ENCODE measurements at places on chromosomes 6 and 20. TPM values are rescaled to one million over a fixed set of nuclear protein-coding genes. Genes with fewer than 3 reads are reported as not detected.

DNA sequence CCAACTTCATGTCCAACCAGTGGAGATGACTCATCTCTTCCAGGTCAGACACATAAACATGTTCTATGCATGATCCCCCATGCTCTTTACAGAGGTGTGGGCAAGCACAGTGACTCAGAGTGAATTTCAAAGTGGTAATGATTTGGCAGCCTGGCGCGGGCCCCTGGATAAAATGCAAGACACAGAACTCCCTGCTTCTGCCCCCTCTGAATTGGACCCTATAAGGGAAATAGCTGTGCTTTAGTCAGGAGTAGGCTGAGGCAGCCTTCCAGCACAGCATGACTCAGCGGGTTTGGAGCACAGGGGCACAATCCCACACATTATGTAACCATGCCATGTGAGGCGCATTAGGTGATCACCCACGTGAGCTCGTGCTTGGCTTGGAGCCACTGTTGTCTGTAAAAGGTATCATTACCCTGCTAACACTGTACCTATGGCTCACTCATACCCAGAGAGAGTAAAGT, 127.4 kb downstream of the C6orf118 start:
- H3K27me3 ChIP-seq: no peaks in the 10 kb centered on the region
- no peaks in the 10 kb centered on the region for H3K4me1 ChIP-seq
- H3K36me3 ChIP-seq: no peaks in the 10 kb centered on the region
- DNase-seq: peak; percentile 92
- H3K27ac ChIP-seq: no peak overlapping the region

DNA sequence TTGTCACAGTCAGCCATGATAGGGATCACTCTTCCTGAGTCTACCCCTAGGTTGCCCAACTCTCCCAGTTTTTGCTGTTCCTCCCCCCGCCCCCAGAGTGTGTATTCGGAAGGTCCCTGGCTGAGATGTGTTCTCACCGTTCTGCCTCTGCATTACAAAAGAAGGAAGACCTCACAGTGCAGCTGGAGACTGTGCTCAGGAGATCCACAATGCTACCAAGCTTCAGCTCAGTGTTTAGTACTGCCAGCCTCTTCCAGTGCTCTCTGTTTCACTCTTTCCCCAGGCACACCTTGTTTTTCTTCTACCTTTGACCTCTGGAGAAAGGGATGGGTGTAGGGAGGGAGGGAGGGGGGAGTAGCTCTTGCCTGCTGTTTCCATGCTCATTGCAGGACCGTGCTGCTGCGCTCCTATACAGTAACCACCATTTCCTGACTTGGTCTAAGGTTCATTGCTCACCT, 13.4 kb upstream of the MOCS1 start:
- H3K4me1 ChIP-seq: no peaks in the 10 kb centered on the region
- H3K36me3 ChIP-seq: no peaks in the 10 kb centered on the region
- H3K27me3 ChIP-seq: peaks cover 2% of the 10 kb centered on the region
- no peak for DNase-seq
- H3K27ac ChIP-seq: no peak overlapping the region

DNA sequence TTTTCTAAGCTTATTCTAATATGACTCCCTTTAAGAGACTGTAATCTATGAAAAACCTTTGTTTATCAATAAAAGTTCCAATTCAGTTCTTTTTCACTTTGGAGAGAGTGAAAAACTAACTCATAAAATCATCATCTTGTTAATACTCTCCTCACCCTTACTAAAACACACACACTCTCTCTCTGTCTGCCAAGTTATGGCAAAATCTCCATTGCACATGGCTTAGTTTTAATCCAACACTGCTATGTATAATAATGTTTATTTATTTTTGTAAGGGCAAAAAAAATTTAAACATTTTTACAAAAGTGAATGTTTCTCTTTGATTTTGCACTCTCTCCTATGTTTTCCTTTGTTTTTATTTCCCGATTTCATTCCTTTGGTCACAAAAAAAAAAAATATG, 253.2 kb downstream of the BMP7 start:
- no peaks in the 10 kb centered on the region for H3K4me1 ChIP-seq
- no peak for DNase-seq
- no peak overlapping the region for H3K27ac ChIP-seq
- no peaks in the 10 kb centered on the region for H3K27me3 ChIP-seq
- no peak overlapping the region for H3K4me3 ChIP-seq

GRCh38 chr6:82971877-82972460, 93.7 kb downstream of the UBE3D start:
- H3K27me3 ChIP-seq: no peaks in the 10 kb centered on the region
- no peak for DNase-seq
- H3K27ac ChIP-seq: no peak overlapping the region
- no peaks in the 10 kb centered on the region for H3K4me1 ChIP-seq

DNA sequence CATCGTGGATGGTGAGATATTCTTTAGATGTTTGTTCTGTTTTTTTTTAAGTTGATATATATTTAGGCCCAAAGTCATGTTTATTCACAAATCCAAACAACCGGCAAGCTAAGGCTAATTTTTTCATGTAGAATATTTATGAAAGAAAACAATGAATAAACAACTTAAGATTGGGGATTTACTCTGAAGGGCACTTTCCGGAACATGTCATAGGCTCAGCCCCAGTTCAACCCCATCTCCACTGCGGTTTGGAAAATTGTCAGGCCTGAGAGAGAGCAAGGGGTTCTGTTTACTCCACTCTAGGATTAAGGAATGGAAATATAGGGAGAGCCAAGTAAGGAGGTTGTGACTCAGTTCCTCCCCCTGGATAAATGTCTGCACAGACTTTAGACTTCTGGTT, 18.3 kb downstream of the RPS6KA2 start:
- H3K27me3 ChIP-seq: no peaks in the 10 kb centered on the region
- peak overlapping the region; percentile 74 for H3K27ac ChIP-seq
- H3K4me1 ChIP-seq: peaks cover 18% of the 10 kb centered on the region
- no peak overlapping the region for H3K4me3 ChIP-seq
- DNase-seq: peak; percentile 91
- peaks cover 1% of the 10 kb centered on the region for H3K36me3 ChIP-seq

GRCh38 chr20:7933346-7933745, 6.9 kb downstream of the HAO1 start:
- DNase-seq: no peak
- no peak overlapping the region for H3K4me3 ChIP-seq
- H3K4me1 ChIP-seq: no peaks in the 10 kb centered on the region
- no peaks in the 10 kb centered on the region for H3K27me3 ChIP-seq

GRCh38 chr6:129843573-129843972, 17.5 kb downstream of the TMEM244 start:
- no peaks in the 10 kb centered on the region for H3K27me3 ChIP-seq
- DNase-seq: peak; percentile 27
- H3K36me3 ChIP-seq: no peaks in the 10 kb centered on the region
- no peaks in the 10 kb centered on the region for H3K4me1 ChIP-seq
- H3K27ac ChIP-seq: no peak overlapping the region

GRCh38 chr20:46022411-46023147, 6.4 kb upstream of the SLC12A5 start:
- H3K27ac ChIP-seq: no peak overlapping the region
- peaks cover 23% of the 10 kb centered on the region for H3K27me3 ChIP-seq

GRCh38 chr6:10659699-10660348, 34.6 kb downstream of the C6orf52 start:
- H3K27me3 ChIP-seq: no peaks in the 10 kb centered on the region
- H3K36me3 ChIP-seq: no peaks in the 10 kb centered on the region
- H3K27ac ChIP-seq: no peak overlapping the region
- peak overlapping the region; percentile 24 for H3K4me3 ChIP-seq
- DNase-seq: no peak
- no peaks in the 10 kb centered on the region for H3K4me1 ChIP-seq

DNA sequence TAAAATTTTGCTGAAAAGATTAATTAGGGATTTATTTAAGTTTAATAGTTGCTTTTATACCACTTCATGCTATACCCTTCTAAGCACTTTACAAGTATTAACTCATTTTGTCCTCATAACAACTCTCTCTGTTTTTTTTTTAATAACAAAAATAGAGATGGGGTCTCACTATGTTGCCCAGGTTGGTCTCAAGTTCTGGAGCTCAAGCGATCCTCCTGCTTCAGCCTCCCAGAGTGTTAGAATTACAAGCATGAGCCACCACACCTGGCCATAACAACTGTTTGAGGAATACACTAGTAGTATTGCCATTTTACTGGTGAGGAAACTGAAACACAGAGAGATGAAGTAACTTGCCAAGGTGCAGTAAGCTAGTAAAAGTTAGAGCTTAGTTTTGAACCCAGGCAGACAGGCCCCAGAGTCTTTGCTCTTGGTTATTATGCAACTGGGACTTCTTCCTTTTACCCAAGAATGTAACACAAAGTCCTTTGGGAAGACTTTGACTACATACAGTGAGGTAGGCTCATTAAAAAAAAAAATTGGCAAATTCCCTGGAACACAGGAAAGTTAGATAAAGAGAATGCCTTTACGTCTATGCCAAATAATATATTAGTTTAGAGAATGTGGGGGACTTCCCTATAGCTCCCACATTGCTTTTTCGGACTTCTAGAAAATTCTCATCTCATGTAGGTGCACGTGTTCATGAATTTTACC, 11.4 kb downstream of the ANKS1A start:
- DNase-seq: peak; percentile 17
- H3K27ac ChIP-seq: no peak overlapping the region
- no peak overlapping the region for H3K4me3 ChIP-seq
- no peaks in the 10 kb centered on the region for H3K4me1 ChIP-seq
- H3K36me3 ChIP-seq: no peaks in the 10 kb centered on the region

- peaks cover under 1% of the 10 kb centered on the region for H3K36me3 ChIP-seq
- H3K27ac ChIP-seq: no peak overlapping the region
- H3K4me3 ChIP-seq: peak overlapping the region; percentile 55
- no peaks in the 10 kb centered on the region for H3K27me3 ChIP-seq
These were observed 28.2 kb downstream of the SLC12A5 start for GRCh38 chr20:46056970-46057855.

DNA sequence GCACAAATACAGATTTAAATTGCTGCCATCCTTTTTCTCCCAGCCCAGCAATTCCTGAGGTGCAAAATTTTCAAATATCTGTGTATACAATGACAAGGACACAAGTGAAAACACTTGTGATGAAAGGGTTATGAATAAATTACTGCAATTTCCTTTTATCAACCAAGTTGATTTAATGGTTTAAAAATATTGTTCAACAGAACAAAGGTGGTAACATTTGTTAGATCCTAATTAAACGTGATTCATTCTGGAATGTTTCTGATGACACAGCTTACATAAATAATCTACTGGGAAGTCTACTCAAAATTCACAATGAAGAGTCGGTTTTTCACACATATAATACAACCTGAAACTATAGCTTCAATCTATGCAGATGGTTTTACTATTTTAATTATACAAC, 17.1 kb downstream of the B4GALT5 start:
- H3K27me3 ChIP-seq: no peaks in the 10 kb centered on the region
- peaks cover 5% of the 10 kb centered on the region for H3K4me1 ChIP-seq
- H3K4me3 ChIP-seq: no peak overlapping the region
- no peak overlapping the region for H3K27ac ChIP-seq
- H3K36me3 ChIP-seq: no peaks in the 10 kb centered on the region

DNA sequence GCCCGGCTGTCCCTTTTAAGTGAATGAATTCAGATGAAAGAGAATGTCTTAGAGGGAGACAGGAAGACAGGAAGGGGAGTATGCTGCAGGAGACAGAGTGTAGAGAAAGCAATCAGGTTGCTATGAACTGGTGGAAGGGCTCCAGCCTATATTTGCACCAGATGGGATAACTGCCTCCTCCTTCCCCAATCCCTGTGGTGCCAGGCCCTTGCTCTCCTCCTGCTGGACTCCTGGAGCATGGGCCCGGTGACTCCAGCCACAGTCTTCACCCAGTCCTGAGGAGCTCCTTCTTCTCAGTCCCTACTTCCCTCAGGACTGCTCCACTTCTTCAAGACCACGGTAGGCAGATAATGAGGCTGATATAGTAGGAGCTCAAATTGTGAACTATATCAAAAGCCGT, 91.8 kb downstream of the TMEM200A start:
- no peaks in the 10 kb centered on the region for H3K36me3 ChIP-seq
- H3K27ac ChIP-seq: no peak overlapping the region
- DNase-seq: no peak
- no peak overlapping the region for H3K4me3 ChIP-seq
- no peaks in the 10 kb centered on the region for H3K4me1 ChIP-seq

DNA sequence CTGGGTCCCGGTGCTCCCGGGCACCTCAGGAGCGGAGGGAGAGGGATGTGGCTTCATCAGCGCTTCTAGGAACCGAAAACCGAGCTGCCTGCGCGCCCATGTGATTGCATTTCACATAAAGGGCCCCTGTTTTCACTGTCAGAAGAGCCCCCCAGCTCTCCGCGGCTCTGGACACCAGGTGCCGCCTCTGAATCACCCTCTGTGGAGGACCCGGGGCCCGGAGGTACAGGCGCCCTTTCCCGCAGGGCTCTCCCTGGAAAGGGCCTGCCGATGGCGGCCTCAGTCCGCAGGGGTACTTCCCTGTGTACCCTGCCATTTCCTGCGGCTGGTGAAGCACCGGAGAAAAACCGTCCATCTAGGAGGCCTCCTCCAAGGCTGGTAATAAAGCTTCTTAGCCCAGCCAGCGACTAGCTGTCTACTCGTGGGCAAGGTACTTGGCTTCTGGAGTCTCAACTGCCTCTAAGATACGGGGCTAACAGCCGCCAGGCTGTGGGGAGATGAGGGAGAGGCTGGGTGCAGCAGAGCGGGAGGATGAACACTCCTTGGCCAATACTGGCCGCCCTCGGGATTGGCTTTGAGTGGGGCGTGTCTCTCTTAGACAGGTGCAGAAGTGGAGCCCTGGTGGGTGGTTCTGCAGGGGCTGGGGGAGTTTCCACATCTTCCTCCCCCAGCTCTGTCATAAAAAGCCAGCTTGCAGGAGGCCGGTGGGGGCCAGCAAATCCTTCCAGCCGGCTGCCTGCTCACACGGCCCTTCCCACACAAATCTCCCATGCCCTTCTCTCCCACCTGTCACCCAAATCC, 1.6 kb downstream of the PPP1R16B start:
- peaks cover 42% of the 10 kb centered on the region for H3K27me3 ChIP-seq
- DNase-seq: no peak
- H3K36me3 ChIP-seq: no peaks in the 10 kb centered on the region
- H3K4me3 ChIP-seq: no peak overlapping the region
- H3K27ac ChIP-seq: no peak overlapping the region

DNA sequence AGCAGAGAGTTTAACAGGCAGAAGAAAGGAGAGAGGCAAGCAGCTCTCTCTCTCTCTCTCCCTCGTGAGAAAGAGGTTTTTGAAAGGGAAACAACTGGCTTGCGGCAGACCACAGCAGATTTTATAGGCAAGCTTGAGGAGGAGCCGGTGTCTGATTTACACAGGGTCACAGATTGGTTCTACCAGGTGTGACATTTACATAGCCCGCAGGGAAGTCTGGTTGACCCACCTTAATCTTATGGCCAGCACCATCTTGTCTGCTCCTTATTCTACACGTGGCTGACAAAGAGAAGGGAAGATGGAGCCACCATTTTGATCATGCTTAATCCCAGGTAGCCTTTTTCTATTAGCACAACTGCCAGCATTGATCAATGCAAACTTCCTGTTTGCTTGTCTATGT, 65.4 kb downstream of the OR2J2 start:
- H3K4me3 ChIP-seq: no peak overlapping the region
- no peak overlapping the region for H3K27ac ChIP-seq
- H3K36me3 ChIP-seq: no peaks in the 10 kb centered on the region
- no peaks in the 10 kb centered on the region for H3K27me3 ChIP-seq
- no peak for DNase-seq

Gene ZBP1
- total RNA-seq: not detected

Gene PRSS16
- not detected for total RNA-seq

Gene HLA-DMA
- total RNA-seq: 12.1 TPM

Gene AIF1
- total RNA-seq: not detected

Gene C2
- 27.2 TPM for total RNA-seq

Gene SH3BGRL2
- 3.3 TPM for total RNA-seq

Gene WFDC10B
- not detected for total RNA-seq

Gene MAP7
- total RNA-seq: 1.5 TPM

Gene FRMD1
- total RNA-seq: not detected

Gene SDC4
- 142 TPM for total RNA-seq

Gene VIP
- not detected for total RNA-seq

Gene EYA2
- total RNA-seq: 1.7 TPM

Gene TGM6
- not detected for total RNA-seq

Gene RRAGD
- total RNA-seq: 1.8 TPM
